GM23338 (cell line): ENCODE measurements at places on chromosomes 16 and 17.

DNA sequence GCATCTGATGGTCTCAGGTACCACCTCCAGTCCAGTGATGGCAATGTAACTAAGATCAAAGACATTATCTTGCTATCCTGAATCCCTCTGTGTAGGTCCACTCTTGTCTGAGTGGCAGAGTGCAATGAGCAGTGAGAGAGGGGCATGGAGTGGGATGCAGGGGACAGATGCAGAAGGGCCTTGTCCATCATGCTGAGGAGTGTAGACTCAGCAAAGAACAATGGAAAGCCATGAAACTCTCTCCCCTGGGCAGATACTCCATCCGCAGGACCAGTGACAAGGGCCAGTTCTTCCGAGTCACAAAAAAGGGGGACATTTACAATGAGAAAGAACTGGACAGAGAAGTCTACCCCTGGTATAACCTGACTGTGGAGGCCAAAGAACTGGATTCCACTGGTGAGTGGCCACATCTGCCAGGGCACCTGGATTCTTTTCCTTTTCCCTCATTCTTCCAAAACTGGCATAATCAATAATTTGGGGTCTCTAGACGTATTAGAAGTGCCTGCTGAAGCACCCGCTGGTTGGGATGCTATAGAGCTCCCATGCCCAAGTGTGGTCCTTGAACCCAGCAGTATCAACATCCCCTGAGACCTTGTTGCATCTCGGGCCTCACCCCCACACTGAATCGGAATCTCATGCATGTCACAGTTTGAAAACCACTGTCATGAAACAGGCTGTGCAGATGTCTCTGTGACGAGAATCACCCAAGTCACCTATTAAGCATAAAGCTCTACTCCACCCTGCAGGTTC, 29.5 kb downstream of the CDH5 start:
- no peak for DNase-seq

GRCh38 chr17:46765453-46765852, 53.0 kb downstream of the WNT3 start:
- DNase-seq = no peak

DNA sequence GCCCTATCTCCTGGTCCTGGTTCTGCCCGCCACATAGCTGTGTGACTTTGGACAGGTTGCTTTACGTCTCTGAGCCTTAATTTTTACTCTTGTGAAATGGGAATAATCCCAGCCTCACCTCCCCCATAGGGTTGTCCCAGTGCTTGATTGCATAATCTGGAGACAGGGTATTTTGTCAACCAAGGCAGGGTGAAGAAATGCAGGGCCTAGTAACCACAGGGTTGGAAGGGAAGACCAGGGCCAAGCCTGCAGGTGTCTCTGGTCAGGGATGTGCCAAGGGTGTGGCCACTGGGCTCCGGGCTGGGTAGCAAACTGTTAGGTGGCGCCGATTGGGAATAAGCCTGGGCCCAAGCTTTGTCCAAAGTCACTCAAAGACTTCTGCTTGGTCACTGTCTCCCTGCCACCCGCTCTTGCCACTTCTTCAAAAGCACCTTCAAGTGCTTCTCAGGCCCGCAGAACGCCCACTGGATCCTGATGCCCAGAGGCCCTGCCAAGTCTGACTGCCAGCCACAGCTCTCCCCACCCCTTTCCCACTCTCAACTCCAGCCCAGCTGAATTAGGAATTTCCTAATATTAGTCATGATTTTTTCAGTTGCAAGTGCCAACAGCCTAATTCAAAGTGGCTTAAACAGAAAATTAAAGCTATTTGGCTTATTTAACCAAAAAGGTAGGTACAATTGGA, 20.6 kb upstream of the COL1A1 start:
- no peak for DNase-seq

GRCh38 chr17:42167807-42168206, 13.0 kb upstream of the RAB5C start:
- no peak for DNase-seq

DNA sequence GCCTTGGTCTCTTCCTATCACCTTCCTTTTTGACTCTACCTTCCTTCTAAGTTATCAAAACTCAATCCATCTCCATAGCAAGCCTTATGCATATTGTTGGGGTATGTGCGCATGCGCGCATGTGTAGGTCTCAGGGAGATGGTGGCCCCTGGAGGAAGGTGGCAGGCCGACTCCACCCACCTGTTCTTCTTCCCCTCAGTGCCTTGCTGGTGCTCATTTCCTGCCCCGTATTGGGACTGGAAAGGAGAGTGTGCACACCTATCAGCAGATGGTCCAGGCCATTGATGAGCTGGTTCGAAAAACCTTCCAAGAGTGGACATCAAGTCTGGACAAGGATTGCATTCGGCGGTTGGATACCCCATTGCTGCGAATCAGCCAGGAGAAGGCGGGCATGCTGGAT, 25.2 kb downstream of the DNAH2 start:
- DNase-seq = no peak

- peak; percentile 86 for DNase-seq
Observed at GRCh38 chr16:10949424-10949970, 5.1 kb downstream of the CLEC16A start.

GRCh38 chr16:73049511-73049910, 1.6 kb upstream of the ZFHX3 start:
- DNase-seq = no peak

GRCh38 chr16:23597003-23597756, 1.1 kb upstream of the NDUFAB1 start:
- DNase-seq = peak; percentile 77

GRCh38 chr17:13538841-13539411, 62.8 kb downstream of the HS3ST3A1 start:
- DNase-seq = no peak

DNA sequence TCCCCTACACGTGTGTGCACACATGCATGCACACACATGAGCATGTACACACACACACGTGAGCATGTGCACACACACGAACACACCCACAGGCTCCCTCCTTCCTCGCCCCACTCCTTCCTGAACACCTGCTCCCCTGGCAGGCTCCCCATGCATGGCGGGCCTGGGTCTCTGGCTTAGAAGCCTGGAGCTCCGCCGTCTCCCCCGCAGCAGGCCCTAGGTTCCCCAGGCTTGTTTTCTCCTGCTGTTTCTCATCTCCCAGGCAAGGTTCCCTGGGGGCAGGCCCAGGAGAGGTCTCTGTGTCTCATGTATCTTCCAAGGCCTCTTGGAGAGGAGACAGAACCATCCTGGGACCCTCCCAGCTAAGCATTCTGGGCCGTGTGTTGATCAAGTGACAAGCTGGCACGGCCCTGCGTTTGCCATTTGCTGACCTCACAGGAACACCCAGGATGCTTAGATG, 202.3 kb upstream of the CIBAR2 start:
- DNase-seq = no peak

- DNase-seq = peak; percentile 87
Observed at GRCh38 chr16:22188595-22189442, 17.3 kb upstream of the EEF2K start.

DNA sequence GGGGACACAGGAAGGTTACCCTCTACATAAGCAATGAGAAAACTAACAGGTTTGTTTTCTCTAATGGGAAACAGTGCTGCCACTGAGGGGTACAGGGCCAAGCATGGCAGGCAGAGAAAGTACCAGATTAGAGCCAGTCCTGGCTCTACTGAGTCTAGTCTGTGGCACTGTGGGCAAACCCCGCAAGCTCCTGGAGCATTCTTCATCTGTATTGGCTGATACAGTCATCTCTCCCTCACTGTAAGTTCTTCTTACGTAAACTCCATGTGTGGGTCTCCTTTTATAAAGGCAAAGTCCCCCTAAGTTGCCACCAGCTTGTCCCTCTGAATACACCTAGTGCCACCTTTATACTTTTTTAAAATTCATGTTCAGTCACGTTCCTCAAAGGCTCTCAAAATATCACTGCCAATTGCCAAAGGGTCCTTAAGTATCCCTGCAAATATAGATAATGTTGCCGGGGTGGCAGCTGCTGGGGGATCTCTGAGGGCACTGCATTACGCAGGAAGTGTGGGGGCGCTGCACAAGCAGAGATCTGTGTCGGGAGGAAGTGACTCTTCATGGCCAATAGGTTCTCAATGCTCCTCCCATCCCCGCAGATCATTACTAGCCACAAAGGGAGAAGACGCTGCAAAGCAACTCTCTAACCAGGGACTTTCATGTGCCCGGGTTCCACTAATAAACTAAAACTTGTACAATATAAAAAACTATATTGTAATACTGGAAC, 18.8 kb downstream of the XPO6 start:
- no peak for DNase-seq

DNA sequence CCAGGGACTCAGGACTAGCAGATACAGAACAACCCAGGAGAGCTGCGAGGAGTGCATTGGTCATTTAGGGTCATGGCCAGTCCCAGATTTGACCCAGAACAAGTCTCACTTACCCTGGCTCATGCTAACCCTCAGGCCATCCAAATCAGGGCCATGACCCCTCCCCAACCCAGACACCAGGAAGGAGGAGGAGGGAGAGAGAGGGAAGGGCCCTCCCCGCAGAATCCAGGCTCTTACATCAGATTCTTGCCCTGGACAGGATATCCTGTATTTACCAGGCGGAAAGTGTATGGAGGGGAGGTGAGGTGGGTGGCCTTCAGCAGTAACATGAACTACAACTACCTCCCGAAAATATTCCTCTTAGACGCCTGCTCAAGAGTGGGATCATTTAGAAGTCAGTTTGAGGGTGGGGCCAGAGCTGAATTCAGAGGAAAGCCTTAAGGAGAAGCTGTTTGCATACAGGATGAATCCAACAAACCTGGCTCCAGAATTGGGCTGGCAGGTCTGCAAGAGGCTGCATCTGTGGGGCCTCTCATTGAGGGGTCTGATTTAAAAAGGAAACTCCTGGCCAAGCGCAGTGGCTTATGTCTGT, 2.1 kb downstream of the VAT1 start:
- no peak for DNase-seq

DNA sequence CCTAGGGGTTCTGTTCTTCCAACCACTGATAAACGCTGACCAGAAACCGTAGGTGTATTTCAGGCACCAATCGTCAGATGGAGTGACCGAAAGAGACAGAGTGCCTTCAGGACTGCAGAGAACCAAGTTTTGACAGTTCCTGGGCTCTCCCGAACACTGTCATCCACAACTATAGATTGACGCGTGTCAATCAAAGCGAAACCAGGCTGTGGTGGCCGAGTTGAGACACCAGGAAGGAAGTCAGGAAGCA, 11.9 kb upstream of the AURKB start:
- DNase-seq = no peak

DNA sequence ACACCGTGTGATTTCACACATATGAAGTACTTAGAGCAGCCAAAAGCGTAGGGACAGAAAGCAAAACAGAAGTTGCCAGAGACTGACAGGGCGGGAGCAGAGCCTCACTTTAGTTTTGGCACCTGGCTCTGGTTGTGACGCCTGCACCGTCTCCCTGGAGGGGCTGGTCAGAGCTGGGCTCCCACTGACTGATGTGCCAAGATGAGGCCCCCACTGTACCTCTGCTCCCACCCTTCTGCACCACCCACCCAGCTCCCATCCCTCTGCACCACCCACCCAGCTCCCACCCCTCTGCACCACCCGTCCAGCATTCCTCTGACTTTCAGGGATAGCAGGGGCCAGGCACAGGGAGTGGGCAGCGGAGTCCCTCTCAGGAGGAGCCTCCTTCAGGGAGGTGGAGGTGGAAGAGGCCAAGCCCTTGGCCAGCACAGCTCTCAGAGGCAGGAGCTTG, 3.2 kb upstream of the PRSS21 start:
- DNase-seq = no peak

GRCh38 chr16:66263973-66264310, 102.5 kb upstream of the CDH5 start:
- DNase-seq = no peak

DNA sequence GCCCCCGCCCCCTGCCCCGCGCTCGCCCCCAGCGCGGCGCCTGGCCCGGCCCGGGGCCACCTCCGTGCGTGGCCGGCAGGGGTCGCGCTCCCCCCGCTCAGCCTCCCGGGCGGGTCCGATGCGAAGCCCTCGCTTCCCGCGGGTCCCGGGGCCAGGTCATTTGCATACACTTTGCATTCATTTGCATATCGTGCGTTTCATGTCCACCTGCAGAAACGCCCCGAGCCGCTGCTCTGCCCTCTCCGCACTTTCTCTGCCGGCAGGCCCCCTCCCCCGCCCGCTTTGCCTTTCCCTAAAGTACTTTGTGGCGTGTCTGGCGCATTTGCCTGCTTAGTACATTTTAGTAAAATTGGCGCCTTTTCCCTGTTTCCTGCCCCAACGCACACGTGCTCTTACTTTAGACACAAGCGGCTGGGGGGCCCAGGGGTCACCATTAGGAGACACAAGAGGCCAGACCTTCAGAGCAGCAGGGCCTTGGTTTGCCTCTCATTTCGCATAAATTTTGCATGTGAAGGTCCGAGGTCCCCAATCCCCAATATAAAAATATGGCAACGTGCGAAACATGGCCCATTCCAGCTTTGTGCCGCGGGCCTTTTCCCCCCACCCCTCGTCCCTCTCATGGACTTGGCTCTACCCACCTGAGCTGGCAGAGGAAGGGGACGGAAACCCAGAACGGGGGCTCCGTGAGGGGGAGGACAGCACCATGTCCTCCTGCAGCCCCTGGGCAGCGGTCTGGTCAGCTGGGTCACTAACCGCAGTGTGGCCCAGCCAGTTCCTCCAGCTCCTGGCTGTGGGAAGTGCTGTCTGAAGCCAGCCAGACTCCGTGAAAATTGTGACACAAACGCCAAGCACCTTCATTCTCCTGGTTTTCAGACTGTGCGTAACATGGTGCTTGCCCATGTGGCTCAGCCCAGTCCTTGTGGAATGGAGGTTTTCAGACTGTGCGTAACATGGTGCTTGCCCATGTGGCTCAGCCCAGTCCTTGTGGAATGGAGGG, 34.8 kb downstream of the CBFA2T3 start:
- peak; percentile 92 for DNase-seq

DNA sequence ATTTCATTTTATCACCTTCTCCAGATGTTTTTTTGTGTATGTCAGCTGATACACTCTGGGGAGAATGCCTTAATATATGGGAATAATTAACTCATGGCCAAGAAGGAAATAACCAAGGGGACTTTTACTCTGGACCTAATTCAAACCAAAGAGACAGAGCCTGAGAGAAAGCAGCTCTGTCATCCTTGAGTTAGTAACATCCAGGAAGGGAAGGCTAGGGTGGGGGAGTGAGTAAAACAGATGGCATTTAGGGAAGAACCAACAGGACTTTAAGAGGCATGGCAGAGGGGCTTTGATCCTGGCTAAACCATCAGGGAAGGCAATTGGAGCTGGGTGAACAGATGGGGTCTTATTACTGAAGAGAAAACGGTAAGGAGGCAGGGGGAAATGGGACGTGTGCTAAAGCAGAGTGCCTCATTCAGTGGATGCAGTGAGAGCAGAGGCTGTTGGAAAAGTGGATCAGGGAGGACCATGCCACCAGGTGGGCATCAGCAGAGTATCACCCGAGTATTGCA, 2.5 kb upstream of the SMPD3 start:
- no peak for DNase-seq

DNA sequence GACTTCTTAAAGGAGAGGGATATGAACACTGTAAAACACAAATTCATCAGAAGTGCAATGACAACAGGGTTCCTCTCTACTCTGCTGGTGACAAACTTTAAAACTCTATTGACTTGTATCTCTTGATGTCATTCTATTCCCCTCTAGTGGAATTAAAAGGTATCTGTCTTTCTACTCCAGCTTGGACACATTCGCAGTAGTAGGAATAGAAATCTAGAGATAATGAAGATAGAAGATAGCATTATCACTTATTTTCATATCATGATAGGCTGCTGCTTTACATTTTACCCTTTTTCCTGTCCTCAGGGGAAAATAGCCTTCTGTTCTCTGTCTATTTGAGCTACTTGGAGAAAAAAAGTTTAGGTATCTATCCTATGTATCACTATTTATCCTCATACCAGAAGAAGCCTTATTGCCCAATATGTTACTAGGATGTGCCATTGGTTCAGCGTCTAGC, 209.6 kb upstream of the CACNG5 start:
- DNase-seq = peak; percentile 62

GRCh38 chr16:84295203-84295860, 654 bp downstream of the WFDC1 start:
- no peak for DNase-seq
